Muscle of leg (tissue), 16 donors: ENCODE measurements at places on chromosomes 3 and 15. TPM values are rescaled to one million over a fixed set of nuclear protein-coding genes. Genes with fewer than 3 reads are reported as not detected.
A peak's percentile ranks its signal among the peaks of the same experiment; 100 is the strongest.

GRCh38 chr3:177491296-177492032, 294.2 kb upstream of the TBL1XR1 start:
- peak; percentile 99 for DNase-seq

- DNase-seq, result peak; percentile 97
Measured at GRCh38 chr3:195892105-195893043, 16.0 kb downstream of the TNK2 start.

DNA sequence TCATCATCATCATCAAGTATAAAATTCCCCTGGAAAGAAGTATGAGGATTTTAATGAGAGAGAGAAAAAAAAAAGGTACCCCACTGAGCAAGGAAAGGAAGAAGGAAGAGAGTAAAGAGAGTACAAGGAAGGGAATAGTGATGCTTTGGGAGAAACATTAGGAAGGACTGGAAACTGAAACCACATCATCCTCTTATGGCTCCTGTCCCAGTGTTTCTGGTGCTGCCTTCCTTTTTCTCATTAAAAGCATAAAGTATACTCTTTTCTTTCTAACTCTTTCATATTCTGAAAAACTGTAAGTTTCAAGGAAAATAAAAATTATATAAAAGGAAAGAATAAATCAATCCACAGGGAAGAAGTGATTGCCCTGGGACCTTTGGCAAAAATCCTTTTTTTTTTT, 616.4 kb upstream of the CBLB start:
- peak; percentile 68 for DNase-seq

CRYGS gene
- 2.5 TPM for total RNA-seq

GRK7 gene
- total RNA-seq, result 0.04 TPM

DNA sequence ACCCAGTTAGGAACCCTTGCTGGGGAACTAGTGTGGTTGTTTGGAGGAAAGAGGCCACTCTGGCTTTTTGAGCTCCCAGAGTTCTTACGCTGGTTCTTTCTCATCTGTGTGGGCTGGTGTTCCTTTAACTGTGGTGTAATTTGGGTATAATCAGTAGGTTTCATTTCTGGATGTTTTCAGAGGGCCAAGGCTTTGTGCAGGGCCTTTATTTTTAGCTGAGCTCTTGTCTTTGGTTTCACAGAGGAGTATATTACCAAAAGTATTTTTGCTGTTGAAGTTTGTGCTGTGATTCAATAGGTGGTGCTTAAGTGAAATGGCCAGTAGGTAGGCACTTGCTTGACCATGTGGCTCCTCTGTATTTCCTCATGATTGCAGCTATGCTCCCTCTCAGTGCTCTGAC, 357.9 kb downstream of the KCNH8 start:
- DNase-seq, result no peak

DNA sequence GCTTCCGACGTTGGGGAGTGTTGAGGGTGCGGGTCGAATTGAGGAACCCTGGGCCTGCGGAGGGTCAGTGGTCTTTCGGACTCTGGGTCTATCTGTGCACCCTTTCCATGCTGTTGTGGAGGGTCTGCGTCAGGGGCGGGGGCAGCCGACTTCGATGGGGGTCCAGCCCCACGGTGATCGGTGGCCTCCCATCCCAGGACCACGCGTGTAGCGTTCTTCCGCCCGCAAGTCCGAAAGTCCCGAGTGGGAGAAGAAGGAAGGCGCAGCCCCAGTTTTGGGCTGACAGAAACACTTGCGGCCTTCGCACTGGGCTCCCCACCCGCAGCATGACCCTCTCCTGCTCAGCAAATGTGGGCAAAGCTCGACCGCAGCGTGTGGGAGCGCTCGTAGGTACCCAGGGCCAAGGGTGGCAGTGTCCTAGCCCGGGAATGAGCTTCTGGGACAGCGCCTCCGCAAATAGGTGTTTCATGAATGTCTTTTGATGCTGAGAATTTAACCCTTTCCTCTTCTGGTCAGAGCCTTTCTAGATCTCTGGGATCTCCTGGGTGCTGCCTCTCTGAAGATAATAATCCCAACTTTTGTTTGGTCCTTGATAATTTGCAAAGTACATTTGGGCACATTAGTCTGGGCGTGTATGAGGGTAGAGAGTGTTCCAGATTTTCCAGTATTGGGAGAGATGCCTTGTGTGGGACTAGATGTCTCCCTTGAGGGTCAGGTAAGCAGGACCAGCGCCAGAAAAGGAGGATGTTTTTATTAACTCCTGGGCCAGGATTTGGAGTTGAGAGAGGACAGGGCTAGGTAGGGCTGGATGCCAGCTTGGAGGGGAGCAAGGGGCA, 2.3 kb upstream of the DLL4 start:
- DNase-seq, result no peak

MAPKAPK3 gene
- total RNA-seq, result 27.7 TPM

GRCh38 chr3:90031121-90031520, 923.7 kb downstream of the EPHA3 start:
- peak; percentile 26 for DNase-seq

CLDN18 gene
- total RNA-seq, result not detected
